ENCODE measurements at places on chromosomes 3 and 15.

GRCh38 chr3:54915976-54916375 lies 11.9 kb downstream of the LRTM1 start:
- DNase-seq, result no peak

- DNase-seq, result no peak
Measured at GRCh38 chr15:40150163-40150925, 10.5 kb upstream of the BUB1B start.

GRCh38 chr3:61927332-61927731 lies 366.0 kb downstream of the PTPRG start:
- no peak for DNase-seq

GRCh38 chr15:35487417-35487816 lies 58.5 kb downstream of the DPH6 start:
- no peak for DNase-seq

DNA sequence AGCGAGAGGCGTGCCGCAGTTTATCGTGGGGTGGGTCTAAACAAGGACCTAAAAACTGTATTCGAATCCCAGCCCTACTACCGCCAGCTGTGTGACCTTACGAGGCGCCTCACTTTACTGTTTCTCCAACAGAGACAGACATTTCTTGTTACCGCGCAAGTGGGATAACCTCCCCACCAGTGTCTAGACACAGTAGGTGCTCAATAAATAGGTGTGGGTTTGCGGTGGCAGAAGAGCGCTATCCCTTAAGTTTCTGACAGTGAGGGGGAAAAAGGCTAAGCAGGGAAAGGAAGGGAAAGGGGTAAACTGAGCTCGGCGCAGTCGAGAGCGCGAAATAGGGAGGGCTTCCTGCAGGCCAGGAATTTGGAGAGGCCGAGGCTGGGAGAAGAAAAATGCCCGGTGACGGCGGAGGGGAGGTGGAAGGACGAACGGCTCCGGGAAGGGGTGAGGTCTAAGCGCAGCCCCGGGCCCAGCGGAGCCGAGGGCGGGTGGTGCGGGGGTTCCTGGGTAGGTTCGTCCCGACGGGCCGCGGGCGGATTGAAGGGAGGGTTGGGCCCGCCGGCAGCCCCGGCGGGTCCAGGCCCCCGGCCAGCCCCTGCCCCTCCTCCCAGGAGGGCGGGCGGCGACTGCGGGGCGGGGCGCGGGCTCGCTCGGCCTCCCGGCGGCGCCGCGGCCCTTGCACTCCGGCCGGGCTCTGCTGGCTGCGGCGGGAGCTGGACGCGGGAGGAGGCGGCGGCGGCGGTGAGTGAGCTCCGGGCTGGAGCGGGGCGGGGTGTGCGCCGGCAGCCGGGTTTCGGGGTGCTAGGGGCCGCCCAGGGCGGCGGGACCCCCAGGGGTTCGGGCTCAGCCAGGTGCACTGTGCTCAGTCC lies at the start of gene CGNL1:
Gene CGNL1 (plus strand): TSS at position 679 of the 869 bp plus-strand sequence. CDS start 61,495 bp downstream, outside the sequence.
- DNase-seq, result no peak

DNA sequence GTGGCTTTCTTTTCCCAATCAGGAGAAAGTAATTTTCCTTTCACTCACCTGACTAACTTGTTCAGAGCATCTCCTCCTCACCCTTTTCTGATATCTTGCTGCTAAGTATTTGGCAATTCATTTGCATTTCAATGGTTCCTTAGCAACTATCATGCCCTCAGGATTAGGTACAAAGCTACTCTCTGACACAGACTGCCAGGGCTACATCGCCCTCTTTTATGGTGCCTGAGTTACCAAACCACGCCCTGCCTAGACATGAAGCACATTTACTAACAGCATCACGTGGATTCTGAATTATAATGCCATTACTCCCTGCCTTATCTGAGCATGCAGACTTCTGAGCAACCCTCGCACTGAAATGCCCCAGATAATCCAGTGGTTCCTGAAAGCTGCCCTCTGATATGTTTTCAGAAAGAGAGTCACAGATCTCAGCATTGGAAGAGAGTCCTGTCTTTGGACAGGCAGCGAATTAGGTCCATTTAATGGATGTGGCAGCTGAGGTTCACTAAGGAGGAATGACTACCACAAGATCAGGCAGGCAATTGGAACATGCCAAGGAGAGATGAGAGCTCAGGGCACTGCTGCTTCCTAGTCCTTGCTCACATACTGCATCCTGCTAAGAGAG lies 14.5 kb downstream of the EPHB1 start:
- DNase-seq, result no peak
